GM23338 (cell line): ENCODE measurements at places on chromosomes 2 and 18. TPM values are rescaled to one million over a fixed set of nuclear protein-coding genes. Genes with fewer than 3 reads are reported as not detected.

The CIB4 gene
- total RNA-seq: not detected in 2 replicates

The ANKRD30BL gene
- total RNA-seq: 0.17 and 0.62 TPM in 2 replicates

GRCh38 chr2:128425216-128425615 is 106.5 kb upstream of the HS6ST1 start:
- H3K36me3 ChIP-seq: no peaks in the 10 kb centered on the region
- DNase-seq: no peak
- H3K27ac ChIP-seq: no peak overlapping the region
- H3K27me3 ChIP-seq: no peaks in the 10 kb centered on the region
- no peak overlapping the region for H3K4me3 ChIP-seq
- H3K4me1 ChIP-seq: no peaks in the 10 kb centered on the region

DNA sequence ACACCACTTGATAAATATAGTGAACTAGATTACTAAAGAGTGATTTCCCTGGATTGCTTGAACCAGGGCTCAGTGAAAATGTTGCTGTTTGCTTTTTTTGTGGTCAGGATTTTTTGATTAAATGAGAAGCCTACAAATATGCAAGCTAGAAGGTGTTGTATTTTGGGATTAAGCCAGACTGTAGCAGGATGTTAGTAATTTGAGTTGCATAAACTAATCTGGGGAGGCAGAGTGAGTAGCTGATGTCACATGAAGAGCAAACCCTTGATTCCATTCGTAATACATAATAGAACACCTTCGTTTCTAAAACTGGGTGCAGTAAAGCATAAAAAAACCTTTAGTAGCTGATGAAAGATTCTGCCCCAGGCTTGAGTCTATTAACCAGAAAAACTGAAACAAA is 32.0 kb downstream of the NEDD4L start:
- no peak overlapping the region for H3K27ac ChIP-seq
- H3K4me1 ChIP-seq: peaks cover 3% of the 10 kb centered on the region; the same call in 1 of the 2 replicates
- no peaks in the 10 kb centered on the region for H3K27me3 ChIP-seq
- H3K4me3 ChIP-seq: no peak overlapping the region

DNA sequence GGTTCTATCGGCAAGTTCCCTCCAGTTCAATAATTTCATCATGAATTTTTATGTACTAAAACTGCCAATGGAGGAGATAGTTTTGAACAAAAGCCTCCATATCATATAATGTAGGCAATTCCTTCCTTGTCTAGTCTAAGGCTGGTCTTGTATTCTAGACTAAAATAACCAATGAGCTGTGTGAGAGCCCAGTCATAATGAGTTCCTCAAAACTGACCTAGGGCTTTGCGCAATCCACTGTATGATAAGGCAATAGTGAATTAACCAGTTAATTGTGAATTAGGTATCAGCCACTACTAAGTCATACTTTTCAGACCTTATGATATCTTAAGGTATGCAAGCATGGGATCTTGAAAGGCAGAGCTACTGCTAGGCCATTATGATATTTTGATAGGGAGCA is 7.6 kb upstream of the UXS1 start:
- no peaks in the 10 kb centered on the region for H3K27me3 ChIP-seq
- no peak for DNase-seq
- H3K4me3 ChIP-seq: no peak overlapping the region
- H3K27ac ChIP-seq: no peak overlapping the region

DNA sequence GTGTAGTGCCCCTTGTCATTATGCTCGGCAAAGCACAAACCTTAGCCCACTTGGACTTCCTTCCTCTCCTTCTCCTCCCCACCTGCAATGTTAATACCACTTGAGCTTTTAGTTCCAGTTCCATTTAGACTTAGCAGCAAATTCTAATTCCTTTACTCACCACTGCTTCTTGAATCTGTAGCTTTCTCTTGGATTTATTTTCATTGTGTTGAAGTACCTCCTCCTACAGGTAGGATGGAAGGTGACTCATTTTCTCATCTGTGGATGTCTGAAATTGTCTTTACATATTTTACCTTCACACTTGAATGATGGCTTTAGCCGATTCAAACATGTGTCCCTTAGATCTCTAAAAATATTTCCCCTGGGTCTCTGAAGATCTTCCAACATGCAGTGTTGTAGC is 32.8 kb upstream of the BIN1 start:
- no peaks in the 10 kb centered on the region for H3K36me3 ChIP-seq
- DNase-seq: no peak
- H3K4me1 ChIP-seq: no peaks in the 10 kb centered on the region
- no peak overlapping the region for H3K4me3 ChIP-seq

DNA sequence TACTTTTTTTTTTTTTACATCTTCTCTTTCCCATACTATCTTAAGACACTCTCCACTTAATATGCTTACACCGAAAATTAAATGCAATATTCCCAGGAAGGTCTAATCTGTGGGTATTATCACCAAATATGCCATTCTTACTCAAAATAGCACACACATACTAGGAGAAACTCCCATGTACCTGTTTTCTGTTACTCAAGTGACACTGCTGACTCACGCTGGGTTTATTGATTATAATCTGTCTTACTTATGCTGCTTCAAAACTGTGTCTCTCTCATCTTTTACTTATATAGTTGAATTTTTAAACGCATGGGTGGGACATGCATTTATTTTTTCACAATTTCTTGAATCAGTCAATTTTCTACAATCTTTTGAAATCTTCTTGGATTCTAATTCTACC is 29.9 kb downstream of the MRPL19 start:
- no peaks in the 10 kb centered on the region for H3K27me3 ChIP-seq
- H3K4me1 ChIP-seq: no peaks in the 10 kb centered on the region
- H3K27ac ChIP-seq: no peak overlapping the region
- no peak overlapping the region for H3K4me3 ChIP-seq
- no peak for DNase-seq

DNA sequence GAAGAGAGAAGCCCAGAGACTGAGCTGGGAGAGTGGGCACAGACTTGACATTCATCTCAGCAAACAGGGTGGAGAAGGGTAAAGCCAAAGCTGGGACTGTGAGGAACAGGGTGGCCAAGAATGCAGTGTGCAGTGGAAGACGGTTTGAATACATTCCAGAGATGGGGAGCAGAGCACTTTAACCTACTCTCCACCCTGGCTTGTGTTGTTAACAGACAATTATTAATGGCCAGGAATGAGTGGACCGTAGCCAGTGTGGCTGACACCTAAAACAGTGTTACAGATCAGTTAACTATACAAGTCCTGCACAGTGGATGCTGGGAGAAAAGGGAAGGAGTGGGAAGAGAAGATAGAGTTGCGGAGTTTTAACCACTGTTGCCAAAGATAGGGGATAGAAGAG is 7.4 kb upstream of the NAB1 start:
- no peak overlapping the region for H3K4me3 ChIP-seq
- no peaks in the 10 kb centered on the region for H3K36me3 ChIP-seq
- peaks cover 4% of the 10 kb centered on the region; the same call in 1 of the 2 replicates for H3K4me1 ChIP-seq
- H3K27me3 ChIP-seq: no peaks in the 10 kb centered on the region

The MARCO gene
- not detected in 2 replicates for total RNA-seq

The CCDC150 gene
- 30.2 and 56.3 TPM in 2 replicates for total RNA-seq
